Naive thymus-derived CD4-positive, alpha-beta T cell (primary cell): ENCODE measurements at places on chromosomes 4 and X. TPM values are rescaled to one million over a fixed set of nuclear protein-coding genes. Genes with fewer than 3 reads are reported as not detected.

GRCh38 chrX:21929209-21929608 is 11.3 kb upstream of the SMS start:
- H3K4me3 ChIP-seq: no peak overlapping the region
- no peaks in the 10 kb centered on the region for H3K36me3 ChIP-seq
- DNase-seq: no peak
- no peaks in the 10 kb centered on the region for H3K27me3 ChIP-seq

The ARHGAP24 gene
- total RNA-seq: 1.8 TPM

DNA sequence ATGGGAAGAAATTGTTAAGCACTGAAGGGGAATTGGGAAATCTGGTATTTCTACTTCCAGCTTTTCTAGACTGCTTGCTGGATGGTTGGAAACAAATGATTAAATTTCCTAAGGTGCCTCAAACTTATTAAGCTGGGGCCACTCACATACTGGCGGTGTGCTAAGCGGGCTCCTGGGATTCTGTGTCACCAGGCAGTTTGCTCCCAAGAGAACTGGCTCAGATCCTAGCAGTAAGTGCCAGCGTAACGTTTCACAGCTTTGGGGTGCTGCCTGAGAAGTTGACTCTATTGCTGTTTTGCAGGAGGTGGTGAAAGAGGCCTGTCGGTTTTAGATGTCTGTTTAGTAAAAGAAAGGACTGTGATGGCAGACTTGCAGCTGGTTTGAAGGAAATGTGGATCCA is 6.9 kb upstream of the REELD1 start:
- no peaks in the 10 kb centered on the region for H3K4me1 ChIP-seq
- H3K4me3 ChIP-seq: no peak overlapping the region
- no peaks in the 10 kb centered on the region for H3K27me3 ChIP-seq
- DNase-seq: no peak
- H3K36me3 ChIP-seq: no peaks in the 10 kb centered on the region

GRCh38 chr4:138039010-138039409 is 203.1 kb downstream of the SLC7A11 start:
- no peak for DNase-seq
- no peaks in the 10 kb centered on the region for H3K27me3 ChIP-seq
- no peaks in the 10 kb centered on the region for H3K4me1 ChIP-seq
- H3K4me3 ChIP-seq: no peak overlapping the region

- H3K4me3 ChIP-seq: no peak overlapping the region
- no peak overlapping the region for H3K27ac ChIP-seq
- no peaks in the 10 kb centered on the region for H3K27me3 ChIP-seq
- no peaks in the 10 kb centered on the region for H3K36me3 ChIP-seq
- H3K4me1 ChIP-seq: no peaks in the 10 kb centered on the region
Measured at GRCh38 chr4:34721835-34722234, 1522.5 kb downstream of the ARAP2 start.
